ENCODE measurements at places on chromosomes 7 and 10. TPM values are rescaled to one million over a fixed set of nuclear protein-coding genes. Genes with fewer than 3 reads are reported as not detected.

DNA sequence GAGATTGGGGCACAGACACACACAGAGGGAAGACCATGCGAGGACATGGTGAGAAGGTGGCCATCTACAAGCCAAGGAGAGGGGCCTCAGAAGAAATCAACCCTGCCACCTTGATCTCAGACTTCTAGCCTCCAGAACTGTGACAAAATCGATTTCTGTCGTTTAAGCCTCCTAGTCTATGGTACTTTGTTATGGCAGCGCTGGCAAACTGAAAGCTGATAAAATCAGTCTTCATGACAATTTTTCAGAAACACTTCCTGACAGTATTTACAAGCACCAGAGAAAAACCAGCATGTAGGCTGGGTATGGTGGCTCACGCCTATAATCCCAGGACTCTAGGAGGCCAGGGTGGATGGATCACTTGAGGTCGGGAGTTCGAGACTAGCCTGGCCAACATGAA, 4.2 kb downstream of the PARP12 start:
- no peak for DNase-seq

DNA sequence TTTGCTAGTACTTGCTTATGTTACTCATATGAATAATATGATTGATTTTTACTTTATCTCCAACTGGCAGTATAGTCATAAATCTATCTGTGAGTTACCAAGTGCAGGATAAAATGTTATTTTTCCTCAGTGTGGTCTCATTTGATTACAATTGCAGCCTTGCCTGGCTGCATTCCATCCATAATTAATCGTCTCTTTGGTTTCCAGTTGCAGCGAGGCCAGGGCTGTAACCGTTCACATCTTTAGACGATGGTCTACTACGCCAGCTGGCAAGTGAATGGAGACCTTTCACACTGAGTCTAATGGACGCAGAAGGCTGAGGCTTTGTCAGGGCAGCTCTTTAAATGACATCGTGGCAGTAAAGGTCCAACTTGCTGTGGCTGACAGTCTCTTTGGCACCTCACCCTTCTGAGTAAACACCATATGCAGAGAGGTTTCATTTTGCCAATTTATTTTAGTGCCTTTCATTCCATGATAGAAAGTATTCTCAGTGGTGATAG, 84.0 kb downstream of the ARL4A start:
- DNase-seq = no peak

The ACTL6B gene
- total RNA-seq = not detected

- DNase-seq = no peak
Measured at GRCh38 chr10:89238956-89239644, 12.5 kb downstream of the LIPA start.

DNA sequence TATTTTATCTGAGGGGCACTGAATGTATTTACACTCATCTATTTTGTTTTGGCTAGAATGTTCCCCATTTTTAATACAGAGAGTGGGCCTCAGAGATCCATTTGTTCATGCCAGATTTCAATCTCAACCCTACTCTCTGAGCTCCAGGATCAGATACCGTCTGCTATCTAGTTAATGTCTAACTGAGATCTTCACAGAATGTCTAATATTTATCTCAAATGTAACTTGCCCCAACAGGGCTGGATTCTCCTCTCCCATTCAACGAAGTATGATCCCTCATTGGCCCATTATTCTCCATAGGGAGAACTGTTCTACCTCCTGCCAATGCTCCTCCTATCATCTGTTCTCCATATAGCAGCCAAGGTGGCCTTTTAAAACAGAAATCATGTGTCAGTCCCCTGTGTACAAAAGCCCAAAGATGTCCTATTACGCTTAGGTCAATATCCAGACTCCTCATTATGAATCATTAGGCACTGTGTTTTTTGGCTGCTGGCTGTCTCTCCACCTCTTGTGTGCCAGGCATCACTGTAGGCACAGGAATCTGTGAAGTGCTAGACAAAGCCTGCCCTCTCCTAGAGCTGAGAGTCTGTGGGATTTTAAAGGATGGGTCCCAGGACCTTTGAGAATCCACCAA, 169.3 kb upstream of the AGK start:
- DNase-seq = no peak

- no peak for DNase-seq
Measured at GRCh38 chr7:74511345-74511744, 57.6 kb downstream of the GTF2IRD1 start.

The NACAD gene
- total RNA-seq = 1.1 TPM

The COPG2 gene
- 20.1 TPM for total RNA-seq

DNA sequence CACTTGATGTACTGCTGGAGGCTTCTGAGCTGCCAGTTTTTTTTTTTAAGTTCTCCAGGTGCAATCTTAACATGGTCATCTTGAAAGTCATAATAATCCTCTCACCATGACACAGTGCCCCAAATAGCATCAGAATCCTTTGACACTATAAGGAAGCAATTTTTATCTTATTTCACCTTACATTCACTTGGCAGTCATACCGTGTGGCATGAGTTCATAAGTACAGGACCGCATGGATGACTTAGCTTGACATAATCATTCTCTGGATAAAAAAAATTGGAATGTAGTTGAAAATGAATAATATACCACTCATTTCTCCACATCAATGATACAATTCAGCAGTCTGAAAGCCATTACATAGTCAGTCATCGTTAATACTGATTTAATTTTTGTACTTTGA, 25.6 kb upstream of the TMEM196 start:
- DNase-seq = no peak

- DNase-seq = no peak
Measured at GRCh38 chr10:91574236-91574635, 58.6 kb downstream of the PPP1R3C start.

GRCh38 chr7:293681-294439, 3.9 kb downstream of the FOXL3 start:
- DNase-seq = peak; percentile 56

The C10orf71 gene
- not detected for total RNA-seq

DNA sequence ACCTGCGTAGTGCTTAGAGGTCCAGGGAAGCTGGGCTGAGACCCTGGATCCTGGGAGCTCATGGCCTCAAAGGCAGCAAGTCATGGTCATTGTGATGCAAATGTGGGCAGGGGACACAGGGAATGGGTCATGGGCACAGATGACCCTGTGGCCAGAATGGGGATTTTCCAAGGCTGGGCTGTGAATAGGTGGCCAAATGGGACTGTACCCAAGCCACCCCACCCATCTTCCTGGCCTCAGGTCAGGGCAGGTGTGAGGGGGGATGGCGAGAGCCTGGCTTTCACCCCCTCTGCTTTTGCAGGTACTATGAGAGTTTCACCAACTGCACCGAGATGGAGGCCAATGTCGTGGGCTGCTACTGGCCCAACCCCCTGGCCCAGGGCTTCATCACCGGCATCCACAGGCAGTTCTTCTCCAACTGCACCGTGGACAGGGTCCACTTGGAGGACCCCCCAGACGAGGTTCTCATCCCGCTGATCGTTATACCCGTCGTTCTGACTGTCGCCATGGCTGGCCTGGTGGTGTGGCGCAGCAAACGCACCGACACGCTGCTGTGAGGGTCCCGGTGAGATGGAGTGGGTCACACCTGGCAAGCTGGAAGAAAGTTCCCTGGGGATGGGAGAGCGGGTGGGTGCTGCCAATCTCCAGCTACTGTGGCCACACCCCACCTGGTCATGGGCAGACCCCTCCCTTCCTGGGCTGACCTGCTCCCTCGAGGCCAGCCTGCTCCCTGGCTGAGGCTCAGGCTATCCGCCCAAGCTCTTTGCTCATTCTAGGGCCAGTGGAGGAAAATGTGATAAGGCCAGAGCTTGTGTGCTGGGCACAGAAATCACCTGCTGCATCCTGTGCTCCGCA, 25.5 kb downstream of the RAMP3 start:
- DNase-seq = peak; percentile 49

DNA sequence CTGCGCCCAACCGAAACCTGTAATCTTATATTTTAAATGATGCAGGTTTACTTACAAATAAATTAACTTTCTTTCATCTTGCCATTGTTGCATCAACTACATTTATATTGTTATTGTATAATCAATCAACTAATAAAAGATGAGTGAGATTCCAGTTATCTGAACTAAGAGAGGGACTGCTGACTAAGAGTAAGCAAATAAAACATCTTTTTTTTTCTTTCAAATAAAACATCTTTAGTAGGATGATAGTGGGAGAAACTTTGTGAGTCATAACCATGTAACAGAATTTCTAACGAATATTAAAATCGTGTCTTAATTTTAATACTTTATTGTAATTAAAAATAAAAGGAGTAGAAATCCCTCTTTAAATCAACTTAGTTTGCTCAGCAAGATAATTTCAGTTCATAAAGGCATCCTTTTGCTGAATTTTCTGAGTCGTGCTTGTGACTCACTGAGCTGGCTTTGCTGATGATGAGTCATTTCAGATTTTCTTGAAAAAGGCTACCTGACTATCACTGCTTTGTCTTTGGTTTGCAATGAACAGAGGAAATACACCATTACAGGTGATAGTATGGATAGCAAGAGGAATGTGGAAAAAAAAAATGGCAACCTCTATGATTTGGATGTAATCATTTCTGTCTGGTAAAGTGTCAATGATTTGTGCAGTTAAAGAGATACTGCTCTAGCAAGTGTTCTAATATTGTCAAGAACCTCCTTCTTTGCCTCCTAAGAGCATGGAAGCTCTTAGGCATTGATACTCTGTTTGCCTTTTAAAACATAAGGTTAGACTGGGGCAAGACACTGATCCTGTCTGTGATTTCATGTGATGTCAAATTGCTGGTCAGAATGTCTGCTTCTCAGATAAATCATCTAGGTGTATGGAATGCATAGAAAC, 119.5 kb downstream of the GPR158 start:
- no peak for DNase-seq

DNA sequence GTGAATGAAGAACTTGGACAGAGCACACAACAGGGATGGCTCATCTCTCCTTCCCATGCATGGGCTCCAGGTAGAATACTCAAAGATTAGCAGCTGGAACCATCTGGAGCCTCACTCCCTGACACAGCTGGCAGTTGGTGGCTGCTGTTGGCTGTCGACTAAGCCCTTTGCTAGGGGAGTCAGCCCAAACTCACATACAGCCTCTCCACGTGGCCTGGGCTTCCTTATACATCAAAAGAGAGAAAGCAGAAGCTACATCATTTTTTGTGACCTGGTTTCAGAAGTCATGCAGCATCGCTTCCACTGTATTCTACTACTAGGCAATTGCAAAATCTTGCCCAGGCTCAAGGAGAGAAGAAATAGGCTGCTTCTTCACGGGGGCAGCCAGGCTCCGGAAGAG, 24.4 kb downstream of the ASNS start:
- DNase-seq = no peak

GRCh38 chr7:2523461-2523936, 3.9 kb downstream of the LFNG start:
- DNase-seq = no peak

All from suprapubic skin (tissue), 4 donors.